ENCODE measurements at places on chromosomes 12 and 14.
A peak's percentile ranks its signal among the peaks of the same experiment; 100 is the strongest.

DNA sequence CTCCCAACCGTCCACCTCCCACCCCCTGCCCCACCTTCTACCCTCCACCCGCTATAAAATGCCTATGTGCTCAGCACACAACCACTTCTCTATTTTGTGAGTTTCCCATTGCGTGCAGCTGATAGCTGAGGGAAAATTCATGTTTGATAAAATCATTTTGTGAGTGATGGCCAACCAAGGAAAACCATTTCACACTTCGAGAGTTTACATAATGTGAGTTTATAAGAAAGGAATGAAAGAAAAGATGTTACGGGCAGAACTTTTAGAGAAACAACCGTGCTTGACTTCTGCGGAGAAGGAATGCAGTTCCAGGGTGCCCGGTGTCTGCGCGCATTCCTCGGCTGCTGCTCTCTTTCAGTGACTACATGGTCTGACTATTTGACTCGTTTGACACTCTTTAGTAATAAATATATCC, 140.9 kb downstream of the EFCAB11 start:
- peak; percentile 60 for DNase-seq

DNA sequence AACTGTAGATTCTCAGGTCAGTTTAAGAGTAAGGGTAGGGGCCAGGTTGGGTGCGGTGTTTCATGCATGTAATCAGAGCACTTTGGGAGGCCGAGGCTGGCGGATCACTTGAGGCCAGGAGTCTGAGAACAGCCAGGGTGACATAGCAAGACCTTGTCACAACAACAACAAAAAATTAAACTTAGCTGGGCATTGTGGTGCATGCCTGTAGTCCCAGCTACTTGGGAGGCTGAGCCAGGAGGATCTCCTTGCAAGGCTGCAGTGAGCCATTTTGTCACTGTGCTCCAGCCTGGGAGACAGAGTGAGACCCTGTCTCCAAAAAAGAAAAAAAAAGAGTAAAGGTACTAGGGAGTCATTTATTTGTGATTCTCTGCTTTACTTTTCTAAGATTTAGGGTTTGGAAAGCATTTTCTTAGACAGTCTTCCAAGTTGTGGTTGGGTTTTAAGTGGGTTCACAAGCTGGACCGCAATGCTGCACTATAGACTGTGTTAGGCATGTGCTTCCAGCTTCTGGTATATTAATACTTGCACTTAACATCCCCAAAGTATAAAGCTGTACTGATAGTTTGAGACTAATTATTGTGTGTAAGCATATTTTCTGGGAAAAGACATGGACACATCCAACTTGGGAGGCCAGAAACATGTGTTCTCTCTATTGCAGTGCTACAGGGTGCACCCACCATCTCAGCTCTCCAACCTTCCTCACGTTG, 49.1 kb upstream of the HECTD1 start:
- DNase-seq = no peak

DNA sequence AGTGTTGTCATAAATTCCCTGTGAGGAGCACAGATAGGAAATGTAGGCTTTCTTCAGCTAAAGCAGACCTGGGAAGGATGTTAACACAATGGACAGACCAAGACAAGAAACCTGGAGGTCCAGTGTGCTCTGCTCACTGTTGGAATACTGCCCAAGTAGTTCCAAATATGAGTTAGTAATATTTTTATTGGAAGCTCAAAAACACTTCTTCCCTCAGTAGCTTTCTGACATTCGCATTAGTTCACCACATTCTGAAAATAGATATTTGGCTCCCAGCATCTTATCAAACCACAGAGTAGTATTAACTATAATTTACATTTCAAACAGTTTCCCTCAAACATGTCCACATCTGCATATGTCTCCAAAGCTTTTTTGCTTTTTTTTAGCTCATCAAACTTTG, 74.8 kb upstream of the PYGL start:
- peak; percentile 42 for DNase-seq

DNA sequence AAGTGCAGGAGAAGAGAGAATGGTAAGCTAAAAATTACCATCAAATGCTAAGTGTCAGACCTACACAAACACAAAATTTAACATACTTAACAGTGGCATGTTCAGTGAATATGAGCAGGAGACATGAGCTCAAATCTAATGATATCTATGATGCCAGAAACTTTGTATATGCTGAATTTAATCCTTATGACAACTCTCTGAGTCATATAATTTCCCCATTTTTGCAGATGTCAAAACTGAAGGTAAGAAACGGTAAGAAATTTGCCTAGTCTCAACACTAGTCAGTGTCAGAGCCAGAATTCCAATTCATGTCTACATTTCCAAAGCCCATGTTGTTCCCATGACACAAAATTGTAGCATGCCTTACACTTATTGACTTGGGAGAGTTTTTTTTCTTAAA, 375.8 kb downstream of the APAF1 start:
- DNase-seq = no peak

GRCh38 chr12:104887452-104887851, 70.6 kb downstream of the SLC41A2 start:
- DNase-seq = no peak

GRCh38 chr14:73457041-73457923, 1.1 kb downstream of the NUMB start:
- no peak for DNase-seq

DNA sequence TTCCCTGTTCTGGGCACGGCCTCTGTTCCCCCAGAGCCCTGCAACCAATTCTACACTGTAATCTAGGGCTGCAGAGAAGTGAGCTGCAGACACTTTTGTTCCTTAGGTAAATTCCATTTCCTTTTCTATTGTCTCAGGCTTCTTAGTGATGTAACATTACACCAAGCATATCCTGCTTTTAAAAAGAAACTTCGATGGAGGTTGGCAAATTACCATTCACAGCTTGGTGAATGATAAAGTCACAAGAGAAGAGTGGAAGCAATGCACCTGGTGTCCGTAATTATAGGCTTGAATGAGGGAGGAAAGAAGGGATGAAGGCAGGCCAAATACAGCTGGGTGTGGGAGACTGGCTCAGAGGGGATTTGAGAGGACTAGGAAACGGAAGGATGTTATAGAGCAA, 68.6 kb downstream of the PPM1A start:
- no peak for DNase-seq

GRCh38 chr14:72617391-72618031, 276.4 kb downstream of the DPF3 start:
- DNase-seq = peak; percentile 88

- no peak for DNase-seq
Observed at GRCh38 chr14:79658769-79659168, 552.5 kb downstream of the DIO2 start.

- no peak for DNase-seq
Observed at GRCh38 chr14:105166571-105167302, 1.8 kb downstream of the JAG2 start.

DNA sequence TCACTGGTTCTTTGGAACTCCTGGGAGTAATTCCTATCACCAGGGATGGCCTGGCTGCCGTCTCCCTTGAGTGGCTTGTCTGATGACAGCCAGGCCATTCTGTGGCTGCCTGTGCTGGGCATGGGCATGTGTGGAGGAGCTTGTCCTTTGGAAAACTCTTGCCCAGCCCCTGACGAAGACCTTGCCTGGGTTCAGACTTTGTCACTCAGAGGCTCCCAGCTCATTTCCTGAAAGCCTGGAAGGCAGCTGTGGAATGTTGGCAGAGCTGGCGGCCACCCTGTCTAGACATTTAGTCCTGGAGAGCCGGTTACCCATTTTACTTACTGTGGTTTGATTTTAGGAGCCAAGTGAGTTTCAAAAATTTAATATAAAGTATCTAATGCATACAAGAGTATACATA, 34.0 kb downstream of the TUNAR start:
- DNase-seq = no peak

GRCh38 chr12:48192861-48193260, 9.4 kb downstream of the CCDC184 start:
- DNase-seq = no peak

DNA sequence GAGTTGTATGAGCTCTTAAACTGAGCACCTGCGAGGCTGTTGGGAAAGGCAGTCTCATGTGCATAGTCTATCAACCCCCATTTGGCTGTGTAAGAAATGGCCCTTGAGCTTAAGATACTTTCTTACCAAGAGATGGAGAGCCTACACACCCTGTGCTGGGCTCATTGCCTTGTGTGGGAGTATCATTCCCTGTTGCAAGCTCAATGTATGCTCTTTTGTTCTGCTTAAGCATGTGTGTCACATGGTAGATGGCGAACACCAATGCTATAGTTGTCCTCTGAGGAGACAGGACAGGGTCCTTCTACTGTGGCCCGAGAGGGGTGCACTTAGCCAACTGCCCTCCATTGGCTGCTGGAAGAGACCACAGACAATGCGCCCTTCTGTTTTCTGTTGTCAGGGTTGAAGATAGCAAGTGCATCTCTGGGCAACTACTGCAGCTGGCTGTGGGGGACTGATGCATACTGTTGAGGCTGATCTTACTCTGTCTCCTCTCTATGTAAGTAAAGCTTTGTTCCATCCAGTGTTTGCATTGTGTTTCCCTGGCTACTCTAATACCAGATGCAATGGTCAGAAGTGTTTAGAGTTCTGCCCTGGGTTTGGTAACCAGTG, 79.5 kb downstream of the PTPRB start:
- DNase-seq = no peak

DNA sequence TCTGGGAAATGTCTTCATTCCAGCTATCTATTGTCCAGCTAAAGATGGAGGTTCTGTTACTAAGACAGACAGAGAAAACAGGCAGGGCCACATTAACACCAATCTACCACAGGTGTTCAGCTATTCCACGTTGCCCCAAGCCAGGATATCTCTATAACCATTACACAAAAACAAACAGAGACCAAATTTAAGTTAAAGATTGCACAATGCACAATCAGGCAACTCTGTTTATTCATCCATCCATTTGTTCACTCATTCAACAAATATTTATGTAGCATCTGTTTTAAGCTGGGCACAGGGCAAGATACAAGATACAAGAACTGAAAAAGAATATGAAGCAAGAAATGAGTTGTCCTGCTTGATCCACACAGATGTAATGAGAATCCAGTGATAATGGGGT, 629.0 kb downstream of the MED13L start:
- DNase-seq = no peak

DNA sequence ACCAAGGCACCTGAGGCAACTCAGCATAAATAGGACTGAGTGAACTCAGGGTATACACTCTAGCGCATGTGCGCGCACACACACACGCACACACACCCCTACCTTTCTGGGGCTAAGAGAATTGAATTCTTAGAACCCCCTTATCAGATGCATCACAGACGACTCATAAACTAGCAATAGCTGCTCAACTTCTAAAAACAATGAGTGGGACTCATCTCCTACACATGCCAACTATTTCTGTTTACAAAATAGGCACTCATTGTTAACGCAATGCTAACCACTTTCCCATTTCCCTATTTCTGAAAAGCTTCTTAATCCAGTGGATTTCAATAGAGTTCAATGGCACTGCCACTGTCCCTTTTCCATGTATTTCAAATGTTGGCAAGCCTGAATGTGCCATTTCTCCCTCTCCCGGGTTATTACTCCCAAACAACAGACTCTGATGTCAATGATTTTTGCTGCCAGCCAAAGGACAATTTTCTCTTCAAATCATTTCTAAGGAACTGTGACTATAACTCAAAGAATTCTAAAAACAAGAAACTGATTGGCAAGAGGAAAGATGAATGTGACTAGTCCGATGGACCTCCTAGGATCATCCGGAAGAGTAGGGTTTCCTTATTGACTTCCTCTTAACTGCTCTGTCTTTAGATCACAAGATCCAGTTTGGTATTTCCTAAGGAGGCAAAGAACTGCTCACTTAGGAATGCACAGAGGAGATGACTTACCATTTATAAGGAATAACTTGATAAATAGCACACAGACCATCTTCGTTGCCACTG, 48.8 kb downstream of the SLC38A1 start:
- DNase-seq = peak; percentile 36

DNA sequence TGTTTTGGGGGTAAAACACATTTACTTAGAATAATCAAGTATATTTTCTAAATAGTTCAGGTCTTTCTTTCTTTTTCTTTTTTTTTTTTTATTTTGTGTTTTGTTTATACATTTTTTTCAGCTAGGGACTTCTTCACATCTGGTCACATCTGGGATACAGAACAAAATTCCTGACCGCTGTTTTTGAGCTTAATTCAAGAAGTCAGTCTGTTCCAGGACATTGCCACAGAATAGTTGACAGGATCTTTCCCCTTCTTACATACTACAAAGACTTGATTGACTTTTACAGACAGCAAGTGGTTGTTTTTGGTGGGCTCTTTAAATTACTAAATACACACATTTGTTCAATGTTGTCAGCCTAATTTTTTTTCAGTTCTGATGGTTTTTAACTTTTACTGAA, 41.8 kb upstream of the DCN start:
- DNase-seq = no peak

DNA sequence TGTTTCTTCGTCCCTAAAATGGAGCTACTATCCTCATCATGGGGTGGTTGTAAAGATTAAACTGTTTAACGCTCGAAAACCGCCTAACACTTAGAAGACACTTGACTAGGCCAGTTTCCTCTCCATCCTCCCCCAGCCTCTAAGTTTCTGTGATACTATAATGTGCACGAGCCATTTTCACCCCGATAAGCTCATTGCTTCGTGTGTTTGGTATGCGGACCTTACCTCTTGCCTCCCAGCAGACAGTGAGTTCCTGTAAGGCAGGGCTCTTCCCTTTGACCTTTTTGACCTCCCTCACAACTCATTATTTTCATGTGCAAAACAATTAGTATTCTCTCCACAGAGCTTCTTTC, 499 bp upstream of the GXYLT1 start:
- DNase-seq = no peak

GRCh38 chr14:33786091-33786825, 164.6 kb downstream of the EGLN3 start:
- no peak for DNase-seq

- no peak for DNase-seq
Observed at GRCh38 chr12:85814071-85814470, 22.1 kb downstream of the RASSF9 start.

DNA sequence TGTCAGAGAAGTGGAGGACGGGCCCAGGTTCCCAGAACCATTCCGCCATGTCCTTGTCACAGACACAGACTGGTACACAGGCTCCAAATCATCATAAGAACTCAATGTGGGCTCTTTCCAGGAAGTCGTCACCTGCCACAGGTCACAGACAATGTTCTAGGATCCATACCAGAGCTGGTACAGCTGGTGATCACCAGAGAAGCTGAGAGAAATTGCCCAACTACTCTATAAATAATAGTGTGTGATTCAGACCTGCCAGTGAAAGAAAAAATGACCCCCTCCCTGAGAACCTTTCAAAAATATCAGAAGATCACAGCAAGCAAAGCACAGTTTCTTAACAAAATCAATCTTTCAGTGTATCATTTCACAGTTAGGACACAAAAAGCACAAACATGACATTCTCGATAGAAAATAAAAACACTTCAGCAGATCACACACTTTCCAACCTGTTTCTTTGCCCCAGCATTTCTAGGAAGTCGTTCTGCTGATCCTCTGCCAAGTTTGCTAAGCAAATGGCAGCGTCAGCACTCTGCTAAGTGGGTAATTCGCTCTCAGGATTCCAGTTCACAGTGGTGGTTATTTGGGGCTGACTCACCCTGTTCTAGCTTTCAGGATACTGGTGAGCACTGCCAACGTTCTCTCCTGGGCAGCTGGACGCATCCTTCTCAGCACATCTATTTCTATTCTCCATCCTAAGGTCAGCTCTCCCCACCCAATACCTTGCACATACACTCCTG, 223.3 kb upstream of the SFSWAP start:
- no peak for DNase-seq

- no peak for DNase-seq
Observed at GRCh38 chr14:67449096-67449495, 37.1 kb upstream of the PLEK2 start.

All from astrocyte of the cerebellum (primary cell).